ENCODE measurements at places on chromosomes 1 and 21. TPM values are rescaled to one million over a fixed set of nuclear protein-coding genes. Genes with fewer than 3 reads are reported as not detected.
A peak's percentile ranks its signal among the peaks of the same experiment; 100 is the strongest.

DNA sequence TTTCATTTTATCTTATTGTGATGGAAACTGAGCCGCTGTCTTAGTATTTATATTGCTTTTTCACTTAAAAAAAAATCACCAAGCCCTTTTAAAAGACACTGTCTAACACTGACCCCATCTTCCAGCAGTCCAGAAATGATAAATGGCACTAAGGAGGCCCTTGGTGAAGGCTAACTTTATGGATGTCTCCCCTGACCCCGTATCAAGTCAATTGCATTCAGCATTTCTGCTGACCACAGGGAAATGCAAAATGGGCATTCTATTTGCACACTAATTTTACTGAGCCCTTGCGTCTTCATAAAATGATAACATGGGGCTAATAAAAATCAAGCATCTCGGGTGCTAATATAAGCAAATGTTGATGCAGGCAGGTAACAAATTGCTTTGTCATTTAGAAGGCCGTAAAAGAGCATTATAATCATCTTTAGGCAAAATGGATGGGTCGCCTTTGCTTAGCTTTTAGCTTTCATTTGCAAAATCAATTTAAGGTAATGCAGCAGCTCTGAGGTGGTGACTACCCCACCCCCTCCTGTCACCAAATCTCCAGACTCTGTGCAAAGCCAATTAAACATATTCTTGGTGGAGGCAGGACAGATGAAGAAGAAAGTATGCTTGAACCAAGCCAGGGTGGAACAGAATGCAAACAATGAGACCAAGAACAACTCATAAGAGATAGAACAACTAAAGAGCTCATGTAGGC lies 110.8 kb downstream of the BEND5 start:
- no peak overlapping the region for H3K4me3 ChIP-seq
- peaks cover 17% of the 10 kb centered on the region for H3K4me1 ChIP-seq
- DNase-seq, result no peak
- H3K27ac ChIP-seq, result no peak overlapping the region
- H3K27me3 ChIP-seq, result no peaks in the 10 kb centered on the region
- H3K36me3 ChIP-seq, result no peaks in the 10 kb centered on the region

The CR1 gene
- 0.46 TPM for polyA plus RNA-seq

DNA sequence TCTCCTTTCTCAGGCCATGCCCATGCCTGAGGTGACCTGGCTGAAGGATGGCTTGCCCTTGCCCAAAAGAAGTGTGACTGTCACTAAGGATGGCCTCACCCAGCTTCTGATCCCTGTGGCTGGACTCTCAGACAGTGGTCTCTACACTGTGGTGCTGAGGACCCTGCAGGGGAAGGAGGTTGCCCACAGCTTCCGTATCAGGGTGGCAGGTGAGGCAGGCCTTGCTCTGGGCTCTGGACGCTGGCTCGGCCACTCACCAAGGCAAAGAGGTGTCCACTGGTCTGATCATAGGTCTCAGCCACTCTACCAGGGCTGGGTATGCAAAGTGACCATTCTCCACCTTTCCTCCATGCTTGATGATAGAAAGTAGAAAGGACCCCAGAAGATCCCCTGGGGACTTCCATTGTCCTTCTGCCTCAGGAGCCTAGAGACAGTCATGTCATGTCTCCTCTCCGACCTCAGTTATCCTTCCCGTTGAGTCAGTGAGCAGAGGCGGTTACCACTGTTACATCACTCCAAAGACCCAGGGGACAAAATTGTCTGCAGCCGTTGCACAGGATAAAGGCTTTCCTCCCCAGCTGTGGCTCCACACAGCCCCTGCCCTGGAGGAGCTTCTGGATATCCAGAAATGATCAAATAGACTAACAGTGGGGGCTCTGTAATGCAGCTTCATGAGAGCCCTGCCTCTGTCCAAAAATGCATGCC lies 34.2 kb downstream of the IGFN1 start:
- H3K4me3 ChIP-seq, result no peak overlapping the region
- DNase-seq, result no peak
- no peaks in the 10 kb centered on the region for H3K36me3 ChIP-seq

GRCh38 chr1:183096894-183097293 lies 73.7 kb downstream of the LAMC1 start:
- no peak overlapping the region for H3K4me3 ChIP-seq
- no peaks in the 10 kb centered on the region for H3K36me3 ChIP-seq
- H3K27me3 ChIP-seq, result no peaks in the 10 kb centered on the region
- H3K27ac ChIP-seq, result peak overlapping the region; percentile 55
- H3K4me1 ChIP-seq, result peaks cover 87% of the 10 kb centered on the region

The OR10J1 gene
- polyA plus RNA-seq, result not detected

The PODN gene
- polyA plus RNA-seq, result 16.2 TPM

The CYP4X1 gene
- polyA plus RNA-seq, result 2.0 TPM

- DNase-seq, result no peak
- H3K27ac ChIP-seq, result no peak overlapping the region
- H3K4me3 ChIP-seq, result no peak overlapping the region
- no peaks in the 10 kb centered on the region for H3K36me3 ChIP-seq
- H3K27me3 ChIP-seq, result no peaks in the 10 kb centered on the region
Observed at GRCh38 chr1:55245781-55246180, 30.6 kb upstream of the USP24 start.

- no peaks in the 10 kb centered on the region for H3K27me3 ChIP-seq
- no peak for DNase-seq
- no peaks in the 10 kb centered on the region for H3K4me1 ChIP-seq
- no peak overlapping the region for H3K4me3 ChIP-seq
- no peak overlapping the region for H3K27ac ChIP-seq
Observed at GRCh38 chr1:8902765-8903164, 24.3 kb upstream of the ENO1 start.

The THRAP3 gene
- polyA plus RNA-seq, result 30.6 TPM

The CD5L gene
- 0.07 TPM for polyA plus RNA-seq
